ENCODE measurements at places on chromosomes 4 and X. TPM values are rescaled to one million over a fixed set of nuclear protein-coding genes. Genes with fewer than 3 reads are reported as not detected.
A peak's percentile ranks its signal among the peaks of the same experiment; 100 is the strongest.

The ARHGAP6 gene
- not detected for total RNA-seq

The CEP135 gene
- 12.9 TPM for total RNA-seq

The PDCL2 gene
- not detected for total RNA-seq

The CXCR3 gene
- total RNA-seq: 42.4 TPM

The TCEAL9 gene
- total RNA-seq: 7.5 TPM

The PLXNB3 gene
- 8.2 TPM for total RNA-seq

The SERPINA7 gene
- not detected for total RNA-seq

The LRIT3 gene
- 0.16 TPM for total RNA-seq

DNA sequence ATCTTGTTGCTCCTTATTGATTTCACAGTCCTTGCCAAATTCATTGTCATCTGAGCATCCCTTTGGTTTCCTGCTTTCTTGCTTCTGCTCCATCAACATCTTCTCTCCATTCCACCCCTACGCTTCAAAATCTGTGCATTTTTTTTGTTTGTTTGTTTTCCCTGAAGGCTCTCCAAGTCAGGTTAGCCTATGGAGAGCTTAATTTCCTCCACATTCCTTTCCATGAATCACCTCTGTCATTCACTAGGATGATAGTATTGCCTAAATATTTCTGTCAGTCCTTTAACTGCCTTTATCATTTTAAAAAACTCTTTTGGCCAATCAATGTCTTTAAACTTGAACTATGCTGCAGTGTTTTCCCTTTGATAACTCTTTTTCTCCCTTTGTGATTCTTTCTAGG, 67.7 kb downstream of the PPARGC1A start:
- H3K4me3 ChIP-seq: no peak overlapping the region
- no peak for DNase-seq
- H3K27me3 ChIP-seq: no peaks in the 10 kb centered on the region

GRCh38 chr4:20809812-20810211, 109.6 kb downstream of the PACRGL start:
- no peak for DNase-seq
- H3K4me1 ChIP-seq: no peaks in the 10 kb centered on the region
- no peaks in the 10 kb centered on the region for H3K36me3 ChIP-seq
- H3K27me3 ChIP-seq: no peaks in the 10 kb centered on the region

GRCh38 chrX:120790552-120790951, 85.1 kb downstream of the CT47B1 start:
- peaks cover 10% of the 10 kb centered on the region for H3K4me1 ChIP-seq
- DNase-seq: no peak
- no peak overlapping the region for H3K4me3 ChIP-seq

DNA sequence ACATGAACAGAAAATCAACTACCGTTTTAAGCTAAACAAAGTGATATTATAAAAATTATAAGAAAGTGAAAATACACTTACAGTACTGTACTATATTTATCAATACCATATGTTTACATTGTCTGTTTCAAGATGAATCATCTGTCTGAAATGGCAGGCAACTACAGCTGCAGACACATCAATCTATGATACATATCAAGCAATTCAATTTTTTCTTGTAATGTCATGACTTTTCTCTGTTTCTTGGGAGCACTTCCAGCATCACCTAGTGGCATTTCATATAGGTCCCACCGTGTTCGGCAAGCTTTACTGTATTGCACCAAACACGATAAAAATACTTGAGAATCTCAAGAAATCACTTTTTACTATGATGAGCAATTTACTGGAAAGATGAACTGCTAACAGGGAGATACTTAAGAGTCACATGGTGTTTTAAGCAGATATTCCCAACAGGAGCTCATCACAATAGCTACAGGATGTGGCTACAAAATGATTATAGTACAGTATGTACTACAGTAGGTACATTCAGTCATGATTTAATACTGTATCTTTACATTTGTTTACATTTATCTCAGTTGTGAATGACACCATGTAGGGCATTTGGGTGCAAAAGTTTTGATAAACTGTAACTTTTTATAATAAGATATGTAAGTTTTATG, 207.4 kb downstream of the ADAM29 start:
- H3K4me1 ChIP-seq: no peaks in the 10 kb centered on the region
- no peak overlapping the region for H3K4me3 ChIP-seq
- no peak for DNase-seq
- no peak overlapping the region for H3K27ac ChIP-seq

DNA sequence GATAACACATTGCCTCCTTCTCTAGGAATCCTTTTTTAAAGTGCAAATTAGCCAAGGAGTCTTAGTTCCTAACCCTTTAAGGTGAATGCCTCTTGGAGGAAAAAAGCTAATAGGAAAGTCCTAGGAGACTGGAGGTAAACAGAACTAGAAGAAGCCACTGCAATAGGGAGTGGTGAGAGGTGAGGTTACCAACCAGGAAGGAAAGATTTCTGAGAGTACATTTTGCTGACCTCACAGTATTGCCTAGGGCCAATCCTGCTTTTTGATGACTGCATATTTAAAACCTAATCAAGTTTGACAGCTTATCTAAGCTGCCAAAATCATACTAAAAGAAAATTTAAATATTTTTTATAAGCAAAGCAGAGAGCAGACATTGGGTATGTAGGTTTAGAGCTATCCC, 7.3 kb upstream of the CUL4B start:
- H3K4me3 ChIP-seq: no peak overlapping the region
- H3K4me1 ChIP-seq: peaks cover 3% of the 10 kb centered on the region
- no peaks in the 10 kb centered on the region for H3K27me3 ChIP-seq
- H3K27ac ChIP-seq: no peak overlapping the region

DNA sequence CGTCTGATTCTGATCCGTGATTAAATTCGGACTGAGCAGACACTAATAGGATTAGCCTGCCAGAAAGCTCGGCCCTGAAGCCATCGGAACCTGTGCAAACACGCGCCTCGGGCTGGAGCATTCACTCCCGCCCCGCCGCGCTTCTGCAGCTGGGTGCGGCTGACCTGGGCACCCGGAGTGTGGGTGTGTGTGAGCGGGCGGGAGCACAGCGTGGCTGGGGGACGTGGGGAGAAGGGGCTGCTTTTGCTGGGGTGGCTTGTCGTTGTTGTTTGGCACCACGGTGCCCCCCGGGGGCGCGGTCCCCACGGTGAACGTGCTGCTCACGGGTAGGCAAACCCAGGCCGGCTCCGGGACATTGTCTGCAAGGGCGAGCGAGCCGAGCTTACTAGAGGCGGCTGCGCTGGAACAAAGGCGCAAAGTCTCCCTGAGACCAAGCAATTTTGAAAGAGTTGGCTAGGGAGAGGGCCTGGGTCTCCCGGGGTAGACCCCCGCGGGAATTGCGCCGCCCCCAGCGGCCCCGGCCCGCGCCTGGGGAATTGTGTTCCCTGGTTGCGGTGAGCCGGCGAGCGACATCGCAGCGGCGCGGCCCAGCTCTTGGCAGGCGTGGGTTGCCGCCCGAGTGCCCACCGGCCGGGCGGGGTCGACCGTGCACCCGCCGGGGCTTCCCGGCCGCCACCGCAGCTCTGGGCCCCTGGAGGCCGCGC, 1.4 kb downstream of the MAMLD1 start:
- H3K4me1 ChIP-seq: peaks cover 22% of the 10 kb centered on the region
- H3K36me3 ChIP-seq: no peaks in the 10 kb centered on the region
- H3K27ac ChIP-seq: no peak overlapping the region
- H3K27me3 ChIP-seq: peaks cover 21% of the 10 kb centered on the region

GRCh38 chr4:47444031-47444430, 19.5 kb downstream of the COMMD8 start:
- no peak overlapping the region for H3K27ac ChIP-seq
- H3K4me1 ChIP-seq: peaks cover 4% of the 10 kb centered on the region
- no peaks in the 10 kb centered on the region for H3K36me3 ChIP-seq
- H3K4me3 ChIP-seq: no peak overlapping the region

GRCh38 chr4:57426779-57427395, 316.7 kb upstream of the IGFBP7 start:
- H3K27me3 ChIP-seq: no peaks in the 10 kb centered on the region
- H3K27ac ChIP-seq: no peak overlapping the region
- H3K36me3 ChIP-seq: no peaks in the 10 kb centered on the region
- peak; percentile 64 for DNase-seq
- no peaks in the 10 kb centered on the region for H3K4me1 ChIP-seq

DNA sequence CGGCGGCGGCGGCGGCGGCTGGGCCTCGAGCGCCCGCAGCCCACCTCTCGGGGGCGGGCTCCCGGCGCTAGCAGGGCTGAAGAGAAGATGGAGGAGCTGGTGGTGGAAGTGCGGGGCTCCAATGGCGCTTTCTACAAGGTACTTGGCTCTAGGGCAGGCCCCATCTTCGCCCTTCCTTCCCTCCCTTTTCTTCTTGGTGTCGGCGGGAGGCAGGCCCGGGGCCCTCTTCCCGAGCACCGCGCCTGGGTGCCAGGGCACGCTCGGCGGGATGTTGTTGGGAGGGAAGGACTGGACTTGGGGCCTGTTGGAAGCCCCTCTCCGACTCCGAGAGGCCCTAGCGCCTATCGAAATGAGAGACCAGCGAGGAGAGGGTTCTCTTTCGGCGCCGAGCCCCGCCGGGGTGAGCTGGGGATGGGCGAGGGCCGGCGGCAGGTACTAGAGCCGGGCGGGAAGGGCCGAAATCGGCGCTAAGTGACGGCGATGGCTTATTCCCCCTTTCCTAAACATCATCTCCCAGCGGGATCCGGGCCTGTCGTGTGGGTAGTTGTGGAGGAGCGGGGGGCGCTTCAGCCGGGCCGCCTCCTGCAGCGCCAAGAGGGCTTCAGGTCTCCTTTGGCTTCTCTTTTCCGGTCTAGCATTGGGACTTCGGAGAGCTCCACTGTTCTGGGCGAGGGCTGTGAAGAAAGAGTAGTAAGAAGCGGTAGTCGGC, 528 bp downstream of the FMR1 start:
- no peaks in the 10 kb centered on the region for H3K27me3 ChIP-seq
- H3K4me3 ChIP-seq: peak overlapping the region; percentile 97
- H3K36me3 ChIP-seq: peaks cover 3% of the 10 kb centered on the region
- peak; percentile 36 for DNase-seq

- no peaks in the 10 kb centered on the region for H3K4me1 ChIP-seq
- H3K27ac ChIP-seq: no peak overlapping the region
- DNase-seq: no peak
- H3K36me3 ChIP-seq: peaks cover 26% of the 10 kb centered on the region
Measured at GRCh38 chr4:83065266-83065665, 30.3 kb downstream of the COPS4 start.

DNA sequence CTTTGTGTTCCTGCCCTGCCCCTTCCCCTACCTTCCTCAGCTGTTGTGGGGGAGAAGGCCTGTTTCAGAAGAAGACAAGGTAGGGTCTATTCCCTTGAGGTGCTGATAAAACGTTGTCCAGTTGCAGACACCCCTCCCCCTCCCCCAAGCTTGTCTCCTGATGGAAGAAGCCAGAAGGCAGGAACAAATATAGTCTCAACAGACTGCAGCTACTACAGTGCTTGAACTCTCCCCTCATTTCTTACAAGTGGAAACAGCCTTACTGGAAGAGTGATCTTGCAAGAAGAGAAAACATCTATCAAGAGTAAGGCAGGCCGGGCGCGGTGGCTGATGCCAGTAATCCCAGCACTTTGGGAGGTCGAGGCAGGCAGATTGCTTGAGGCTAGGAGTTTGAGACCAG, 11.0 kb upstream of the MAP7D3 start:
- peaks cover 16% of the 10 kb centered on the region for H3K4me1 ChIP-seq
- H3K27ac ChIP-seq: no peak overlapping the region
- H3K27me3 ChIP-seq: no peaks in the 10 kb centered on the region
- no peaks in the 10 kb centered on the region for H3K36me3 ChIP-seq
- DNase-seq: no peak
- no peak overlapping the region for H3K4me3 ChIP-seq

DNA sequence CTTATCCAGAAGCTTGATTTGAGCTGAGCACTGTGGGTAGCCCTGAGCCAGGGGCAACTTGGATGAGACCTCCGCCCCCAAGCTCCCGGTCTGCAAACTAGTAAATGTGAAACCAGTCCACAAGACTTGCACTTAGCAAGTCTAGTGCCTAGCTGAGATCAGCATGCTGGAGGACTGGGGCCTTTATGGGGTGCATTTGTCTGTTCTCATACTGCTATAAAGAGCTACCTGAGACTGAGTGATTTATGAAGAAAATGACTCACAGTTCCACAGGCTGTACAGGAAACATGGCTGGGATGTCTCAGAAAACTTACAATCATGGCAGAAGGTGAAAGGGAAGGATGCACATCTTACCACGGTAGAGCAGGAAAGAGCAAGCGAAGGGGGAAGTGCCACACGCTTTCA, 42.1 kb upstream of the HOPX start:
- H3K4me3 ChIP-seq: no peak overlapping the region
- no peaks in the 10 kb centered on the region for H3K36me3 ChIP-seq
- peak; percentile 56 for DNase-seq
- peaks cover 13% of the 10 kb centered on the region for H3K4me1 ChIP-seq

DNA sequence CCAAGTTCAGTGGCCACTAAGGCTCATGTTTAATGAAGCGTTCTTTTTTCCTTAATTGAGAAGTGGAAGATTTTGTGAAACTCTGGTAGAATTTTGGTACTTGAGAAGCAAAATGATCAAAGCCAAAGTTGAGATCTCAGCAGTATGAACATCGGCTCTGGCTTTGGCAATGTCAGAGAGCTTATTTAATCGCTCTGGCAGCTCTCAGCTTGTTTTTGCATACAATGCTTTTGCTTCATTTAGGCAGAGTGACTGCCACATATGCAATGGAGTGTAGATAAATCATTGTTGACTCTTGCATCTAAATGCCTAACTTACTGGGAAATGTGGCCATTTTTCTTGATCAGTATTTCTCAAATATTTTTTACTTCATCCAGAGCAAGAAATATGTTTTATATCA, 135.7 kb downstream of the AASDH start:
- peaks cover 10% of the 10 kb centered on the region for H3K27me3 ChIP-seq
- DNase-seq: no peak
- no peaks in the 10 kb centered on the region for H3K4me1 ChIP-seq
- no peak overlapping the region for H3K4me3 ChIP-seq

DNA sequence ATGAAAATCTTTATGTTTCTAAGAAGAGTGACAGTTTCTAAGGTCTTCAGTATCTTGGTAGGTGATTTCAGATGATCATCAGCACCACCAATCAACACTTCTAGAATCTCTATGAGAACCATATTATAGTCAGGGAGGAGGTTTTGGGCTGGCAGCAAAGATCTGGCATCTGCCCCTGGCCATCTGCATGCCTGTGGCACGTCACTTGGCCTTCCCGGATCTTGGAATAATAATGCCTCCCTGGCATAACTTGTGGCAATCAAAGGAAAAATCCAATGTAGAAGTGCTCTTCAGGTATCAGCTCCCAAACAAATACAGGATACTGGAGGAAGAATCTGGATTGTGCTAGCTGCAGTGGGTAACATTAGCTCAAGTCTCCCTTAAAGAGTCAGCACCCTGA, 57.3 kb downstream of the RASL11B start:
- H3K27me3 ChIP-seq: no peaks in the 10 kb centered on the region
- H3K36me3 ChIP-seq: peaks cover 4% of the 10 kb centered on the region
- no peaks in the 10 kb centered on the region for H3K4me1 ChIP-seq
- no peak overlapping the region for H3K4me3 ChIP-seq
- no peak overlapping the region for H3K27ac ChIP-seq

GRCh38 chr4:1290165-1290977, 680 bp downstream of the MAEA start:
- peak; percentile 41 for DNase-seq
- H3K36me3 ChIP-seq: peaks cover 6% of the 10 kb centered on the region
- peak overlapping the region; percentile 82 for H3K27ac ChIP-seq
